NCI-H1436 treated with DMSO at 0.1 percent for 48 hours (cell line): ENCODE measurements at places on chromosomes 13 and 19.

DNA sequence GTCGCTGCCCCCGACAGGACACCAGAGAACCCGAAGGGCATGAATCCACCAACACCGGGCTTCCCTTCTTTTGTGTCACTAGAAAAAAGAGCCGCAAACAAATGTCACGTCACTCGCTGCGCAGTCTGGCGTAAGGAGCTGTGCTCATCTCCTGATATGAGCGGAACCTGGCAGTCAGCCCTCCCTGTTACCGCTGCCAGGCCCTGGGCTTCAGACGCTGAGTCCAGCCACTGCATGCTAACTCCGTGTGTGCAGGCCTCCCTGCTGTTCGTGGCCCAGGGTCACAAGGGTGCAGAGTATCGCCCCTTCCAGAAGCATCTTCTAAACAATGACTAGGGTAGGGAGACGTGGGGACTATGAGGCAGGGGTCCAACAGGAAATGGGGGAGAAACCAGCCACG lies 71.3 kb downstream of the SLC7A1 start:
- no peak for DNase-seq

DNA sequence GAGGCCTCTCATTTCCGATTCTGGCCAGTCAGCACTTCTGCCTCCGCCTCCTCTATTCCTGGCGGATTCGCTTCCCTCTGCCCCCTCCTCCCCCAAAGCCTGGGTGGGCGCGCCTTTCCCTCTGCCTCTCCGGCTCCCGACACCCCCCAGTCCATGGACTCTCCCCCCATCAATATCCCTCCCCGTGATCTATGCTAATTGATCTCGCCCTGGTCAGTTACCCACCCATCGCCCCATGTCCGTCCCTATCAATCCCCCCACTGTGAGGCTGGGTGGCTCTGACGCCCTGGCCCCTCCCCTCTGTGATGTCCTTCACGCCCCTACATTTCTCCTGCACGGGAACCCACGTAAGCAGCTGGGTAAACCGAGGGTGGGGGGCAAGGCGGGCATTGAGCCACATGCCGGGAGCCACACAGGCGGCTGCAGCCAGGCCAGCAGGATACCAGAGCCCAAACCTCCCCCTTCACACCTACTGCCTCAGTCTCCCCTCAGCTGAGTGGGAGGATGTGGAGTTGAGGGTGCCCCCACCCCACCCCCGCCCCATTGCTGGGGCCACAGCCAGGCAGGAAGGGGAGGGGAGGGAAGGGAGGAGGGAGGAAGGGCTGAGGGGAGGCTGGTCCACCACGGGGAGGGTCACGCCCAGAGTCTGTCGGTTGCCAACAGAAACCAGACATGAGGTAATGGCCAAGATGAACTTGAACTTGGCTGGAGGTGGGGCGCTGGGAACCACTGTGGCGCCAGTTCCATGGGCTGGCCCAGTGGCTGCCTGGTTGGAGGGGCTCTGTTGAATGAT lies 21.0 kb downstream of the SMIM24 start:
- no peak for DNase-seq

DNA sequence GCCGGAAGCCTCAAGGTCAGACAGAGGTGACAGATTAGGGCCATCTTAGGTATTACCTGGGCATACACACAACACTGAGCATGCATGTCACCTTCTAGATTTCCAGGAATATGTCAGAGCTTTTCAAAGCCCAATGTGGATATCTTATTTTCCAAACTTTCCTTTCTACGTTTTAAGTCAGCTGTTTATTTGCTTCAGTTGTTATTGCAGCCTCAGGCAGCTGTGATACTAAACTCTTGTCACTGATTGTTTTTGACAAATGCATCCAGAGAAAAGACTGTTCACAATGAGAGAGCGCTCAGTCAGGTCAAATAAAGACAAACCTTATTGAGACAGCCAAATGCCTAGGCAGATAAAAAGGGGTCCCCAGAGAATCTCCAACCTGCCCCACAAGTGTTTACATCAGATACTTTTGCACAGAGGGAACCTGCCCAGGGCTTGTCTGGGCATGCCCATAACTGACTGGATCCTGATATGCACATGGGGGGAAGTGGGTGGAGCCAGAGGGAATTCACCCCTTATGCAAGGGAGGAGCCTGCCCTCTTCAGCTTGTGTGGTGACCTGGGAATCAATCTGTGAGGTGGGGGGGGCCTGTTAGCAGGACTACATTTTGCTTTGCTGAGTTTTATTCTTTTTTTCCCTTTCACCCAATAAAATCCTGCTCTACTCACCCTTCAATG lies 28.5 kb downstream of the MED4 start:
- DNase-seq, result no peak

- DNase-seq, result no peak
Observed at GRCh38 chr13:46996316-46997030, 99.6 kb upstream of the HTR2A start.

GRCh38 chr19:1942078-1942933 lies 1.3 kb downstream of the CSNK1G2 start:
- DNase-seq, result no peak

- DNase-seq, result no peak
Observed at GRCh38 chr19:12872941-12873890, 8.0 kb downstream of the DNASE2 start.

- no peak for DNase-seq
Observed at GRCh38 chr19:29923653-29924052, 18.4 kb upstream of the URI1 start.

DNA sequence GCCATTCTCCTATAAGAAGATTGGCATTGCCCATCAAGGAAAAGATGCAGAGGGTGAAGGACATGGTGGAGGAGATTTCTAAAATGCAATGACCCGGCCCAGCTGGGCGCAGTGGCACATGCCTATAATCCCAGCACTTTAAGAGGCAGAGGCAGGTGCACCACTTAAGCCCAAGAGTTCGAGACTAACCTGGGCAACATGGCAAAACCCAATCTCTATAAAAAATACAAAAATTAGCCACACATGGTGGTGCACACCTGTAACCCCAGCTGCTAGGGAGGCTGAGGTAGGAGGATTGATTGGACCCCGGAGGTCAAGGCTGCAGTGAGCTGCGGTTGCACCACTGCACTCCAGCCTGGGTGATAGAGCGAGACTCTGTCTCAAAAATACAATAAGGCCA lies 331.8 kb downstream of the FOXO1 start:
- no peak for DNase-seq

DNA sequence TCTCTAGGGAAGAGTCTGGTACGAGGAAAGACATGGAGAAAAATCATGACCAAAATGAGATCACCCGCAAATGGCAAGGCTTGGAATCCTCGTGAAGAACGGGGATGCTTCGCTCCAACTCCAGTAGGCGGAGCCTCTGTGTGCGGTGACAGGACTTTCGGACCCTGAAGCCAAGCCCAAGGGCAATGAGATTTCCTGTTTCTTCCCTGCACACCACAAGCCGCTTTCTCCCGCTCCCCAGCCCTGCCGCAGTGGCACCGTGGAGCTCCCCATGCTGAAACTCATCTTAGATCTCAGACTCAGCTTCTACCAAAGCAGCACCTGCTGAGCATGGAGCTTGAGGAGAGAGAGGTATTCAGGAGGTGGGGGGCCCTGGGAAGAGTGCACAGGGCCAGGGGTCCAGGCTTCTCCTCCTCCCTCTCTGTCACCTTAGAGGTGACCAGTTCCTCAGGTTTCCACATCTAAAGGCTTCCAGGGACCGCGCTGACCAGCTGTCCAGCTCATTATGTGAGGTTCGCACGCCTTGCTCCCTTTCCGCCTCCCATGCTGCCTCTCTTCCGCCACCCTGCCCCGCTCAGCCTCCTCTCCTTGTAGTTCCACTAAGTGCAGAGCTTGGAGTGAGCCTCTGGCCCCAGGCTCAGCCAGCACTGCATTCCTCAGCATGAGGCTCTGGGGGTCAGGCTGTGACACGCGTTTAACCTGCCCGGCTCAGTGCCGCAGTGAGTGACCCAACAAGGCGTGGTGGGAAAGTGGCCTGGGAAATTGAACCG lies 153.8 kb upstream of the SOX1 start:
- no peak for DNase-seq

DNA sequence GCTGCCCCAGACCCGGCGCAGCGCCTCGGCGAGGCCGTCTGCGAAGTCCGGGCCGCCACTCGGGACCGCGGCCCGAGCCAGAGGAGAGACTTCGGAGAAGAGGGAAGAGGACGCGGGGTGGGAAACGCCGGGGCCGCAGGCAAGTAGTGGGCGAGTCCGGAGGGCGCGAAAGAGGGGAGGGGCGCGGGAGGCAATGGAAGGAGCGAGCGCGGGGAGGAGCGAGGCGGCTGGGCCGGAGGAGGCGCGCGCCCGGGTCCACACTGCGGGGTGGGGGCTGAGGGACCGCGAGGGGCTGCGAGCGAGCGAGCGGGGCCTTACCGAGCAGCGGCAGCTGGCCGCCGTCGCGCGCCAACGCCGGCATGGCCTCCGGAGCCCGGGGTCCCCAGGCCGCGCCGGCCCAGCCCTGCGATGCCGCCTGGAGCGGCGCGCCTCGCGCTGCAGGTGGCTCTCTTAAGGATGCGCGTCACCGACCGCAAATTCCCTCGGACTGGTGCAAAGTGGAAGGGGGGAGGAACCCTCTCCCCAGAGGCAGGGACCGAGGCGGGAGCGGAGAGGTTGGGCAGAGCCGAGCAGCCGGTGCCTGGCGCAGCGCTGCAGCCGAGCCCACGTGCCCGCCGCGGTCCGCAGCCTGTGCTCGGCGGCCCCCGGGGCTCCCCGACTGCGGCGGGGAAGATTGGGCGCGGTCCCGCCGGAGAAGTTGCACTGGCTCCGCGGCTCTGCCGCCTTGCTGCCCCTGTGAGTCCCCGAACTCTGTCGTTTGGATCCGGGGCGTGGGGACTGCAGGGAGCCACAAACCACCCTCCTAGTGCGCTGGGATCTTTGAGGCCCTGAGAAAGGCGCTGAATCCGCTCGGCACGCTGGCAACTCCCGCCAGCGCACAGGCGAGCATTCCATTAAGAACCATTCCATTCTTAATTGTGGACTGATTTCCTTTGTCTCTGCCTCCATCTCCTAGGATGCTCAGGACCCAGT lies at the start of gene FLT3:
Gene FLT3 (minus strand): TSS at position 427 of the 972 bp plus-strand sequence. CDS start 66 bp downstream, at position 361.
- DNase-seq, result no peak

DNA sequence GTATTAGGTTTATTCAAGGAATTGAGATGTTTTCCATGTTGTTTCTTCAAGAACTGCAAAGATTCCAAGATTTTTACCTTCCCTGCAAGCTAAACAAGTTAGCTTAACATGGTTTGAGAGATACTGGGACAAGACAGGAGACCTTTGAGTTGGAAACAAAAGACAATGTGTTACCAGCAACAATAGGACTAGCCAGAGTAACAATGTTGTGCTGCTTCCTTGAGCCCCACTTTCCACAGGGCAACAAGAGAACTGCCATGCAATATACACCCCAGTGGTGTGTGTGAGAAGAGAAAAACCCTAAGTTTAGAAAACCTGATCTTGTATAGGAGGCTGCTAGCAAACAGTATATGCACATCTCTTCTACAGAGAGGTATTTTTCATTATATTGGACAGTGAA lies 264.6 kb downstream of the PCDH20 start:
- no peak for DNase-seq

DNA sequence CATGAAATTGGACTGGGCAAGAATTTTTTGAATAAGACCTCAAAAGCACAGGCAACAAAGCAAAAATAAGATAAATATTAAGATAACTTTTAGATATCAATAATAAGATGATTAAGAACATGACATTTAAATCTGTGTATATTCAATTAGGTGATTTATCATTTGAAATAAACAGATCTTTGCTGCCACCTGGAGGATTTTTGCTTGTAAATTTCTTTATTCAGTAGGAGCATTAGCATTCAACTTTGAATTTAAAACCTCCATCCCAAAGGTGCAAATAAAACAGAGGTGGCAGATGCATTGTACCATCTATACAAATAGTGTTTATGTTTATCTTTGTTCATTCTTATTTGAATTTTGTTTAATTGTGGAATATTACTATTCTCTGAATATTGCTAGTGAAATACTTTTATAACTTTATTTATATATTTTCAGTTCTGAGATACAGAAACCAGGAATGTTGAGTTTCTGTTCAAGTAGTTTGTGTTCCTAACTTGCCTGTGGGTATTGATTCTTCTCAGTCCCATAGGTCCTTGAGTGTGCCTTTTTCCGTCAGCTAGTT lies 20.9 kb downstream of the COG6 start:
- DNase-seq, result no peak

- DNase-seq, result no peak
Observed at GRCh38 chr13:102617697-102618350, 21.0 kb downstream of the TPP2 start.
